ENCODE measurements at places on chromosomes 6 and 20. TPM values are rescaled to one million over a fixed set of nuclear protein-coding genes. Genes with fewer than 3 reads are reported as not detected.

Gene SIM1
- 0.02 TPM for polyA plus RNA-seq

Gene CST2
- not detected for polyA plus RNA-seq

Gene LY6G5C
- polyA plus RNA-seq, result 2.1 TPM

Gene DSP
- 12.8 TPM for polyA plus RNA-seq

Gene ZNF184
- 1.1 TPM for polyA plus RNA-seq

GRCh38 chr6:12577124-12577850 is 139.3 kb upstream of the PHACTR1 start:
- DNase-seq, result no peak
- H3K4me1 ChIP-seq, result peaks cover 3% of the 10 kb centered on the region
- H3K27ac ChIP-seq, result no peak overlapping the region
- no peaks in the 10 kb centered on the region for H3K36me3 ChIP-seq

DNA sequence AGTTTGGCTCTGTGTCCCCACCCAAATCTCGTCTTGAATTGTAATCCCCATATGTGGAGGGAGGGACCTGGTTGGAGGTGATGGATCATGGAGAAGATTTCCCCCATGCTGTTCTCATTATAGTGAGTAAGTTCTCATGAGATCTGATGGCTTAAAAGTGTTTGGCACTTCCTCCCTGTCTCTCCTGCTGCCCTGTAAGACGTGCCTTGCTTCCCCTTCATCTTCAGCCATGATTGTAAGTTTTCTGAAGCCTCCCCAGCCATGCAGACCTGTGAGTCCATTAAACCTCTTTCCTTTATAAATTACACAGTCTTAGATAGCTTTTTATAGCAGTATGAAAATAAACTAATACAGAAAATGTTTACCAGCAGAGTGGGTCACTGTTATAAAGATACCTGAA is 577.6 kb downstream of the UTRN start:
- H3K4me3 ChIP-seq, result no peak overlapping the region
- no peaks in the 10 kb centered on the region for H3K36me3 ChIP-seq
- H3K27ac ChIP-seq, result no peak overlapping the region
- DNase-seq, result no peak
- H3K27me3 ChIP-seq, result no peaks in the 10 kb centered on the region
- no peaks in the 10 kb centered on the region for H3K4me1 ChIP-seq

GRCh38 chr6:25173246-25173645 is 105.9 kb upstream of the CARMIL1 start:
- DNase-seq, result no peak
- H3K4me3 ChIP-seq, result no peak overlapping the region
- H3K36me3 ChIP-seq, result no peaks in the 10 kb centered on the region
- no peak overlapping the region for H3K27ac ChIP-seq
- no peaks in the 10 kb centered on the region for H3K27me3 ChIP-seq

GRCh38 chr20:63789836-63790571 is 41.1 kb downstream of the ZBTB46 start:
- H3K27me3 ChIP-seq, result no peaks in the 10 kb centered on the region
- DNase-seq, result no peak
- no peaks in the 10 kb centered on the region for H3K4me1 ChIP-seq
- H3K27ac ChIP-seq, result no peak overlapping the region

DNA sequence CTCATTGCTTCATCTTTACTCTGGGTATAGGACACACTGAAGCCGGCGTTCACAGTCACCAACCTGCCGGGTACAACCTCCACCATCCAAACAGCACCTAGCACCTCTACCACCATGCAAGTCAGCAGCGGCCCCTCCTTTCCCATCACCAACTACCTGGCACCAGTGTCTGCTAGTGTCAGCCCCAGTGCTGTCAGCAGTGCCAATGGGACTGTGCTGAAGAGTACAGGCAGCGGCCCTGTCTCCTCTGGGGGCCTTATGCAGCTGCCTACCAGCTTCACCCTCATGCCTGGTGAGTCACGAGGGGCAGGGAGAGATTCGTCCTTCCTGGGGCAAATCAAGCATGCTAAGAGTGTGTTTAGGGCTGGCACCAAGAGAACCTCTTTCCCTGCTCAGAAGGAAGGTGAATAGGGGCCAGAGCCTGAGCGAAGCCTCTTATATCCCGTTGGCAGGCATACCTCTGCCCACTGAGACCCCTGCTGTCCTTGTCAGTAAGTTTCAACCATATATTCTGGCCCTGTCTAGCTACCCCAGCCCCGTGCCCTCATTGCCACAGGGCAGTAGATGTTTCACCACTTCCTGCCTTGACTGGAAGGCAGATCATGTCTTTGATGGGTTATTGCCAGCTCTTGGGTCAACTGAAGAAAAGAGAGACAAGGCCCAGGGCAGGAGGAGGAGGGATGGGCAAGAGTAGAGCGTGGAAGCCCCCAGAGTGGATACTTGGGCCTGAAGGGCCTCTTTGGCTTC is 4.8 kb downstream of the SRF start:
- H3K27ac ChIP-seq, result no peak overlapping the region
- no peaks in the 10 kb centered on the region for H3K27me3 ChIP-seq
- no peak overlapping the region for H3K4me3 ChIP-seq
- H3K36me3 ChIP-seq, result peaks cover 36% of the 10 kb centered on the region
- H3K4me1 ChIP-seq, result peaks cover 10% of the 10 kb centered on the region

DNA sequence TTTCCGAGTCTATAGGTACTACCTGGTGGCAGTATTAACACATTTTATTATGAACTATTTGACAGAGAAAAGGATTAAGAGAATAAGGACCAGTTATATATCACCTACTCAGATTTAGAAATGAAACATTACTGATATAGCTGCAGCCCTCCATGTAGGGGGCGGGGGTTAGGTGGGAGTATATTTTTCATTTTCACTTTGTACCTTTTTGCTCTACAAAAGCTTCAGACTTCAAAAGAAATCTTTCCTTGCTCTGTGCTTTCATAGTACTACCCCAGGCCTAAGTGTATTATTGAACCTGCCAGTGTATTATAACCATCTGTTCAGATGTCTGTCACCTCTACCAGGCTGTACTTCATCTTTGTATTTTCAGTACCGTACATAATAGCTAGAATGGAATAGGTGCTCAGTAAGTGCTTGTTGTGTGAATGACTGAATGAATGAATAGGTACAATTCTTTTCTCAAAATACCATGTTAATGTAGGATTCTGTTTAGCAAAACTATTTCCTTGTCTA is 43.0 kb downstream of the CDKAL1 start:
- no peaks in the 10 kb centered on the region for H3K27me3 ChIP-seq
- DNase-seq, result no peak
- no peak overlapping the region for H3K27ac ChIP-seq
- H3K36me3 ChIP-seq, result no peaks in the 10 kb centered on the region
- no peak overlapping the region for H3K4me3 ChIP-seq

DNA sequence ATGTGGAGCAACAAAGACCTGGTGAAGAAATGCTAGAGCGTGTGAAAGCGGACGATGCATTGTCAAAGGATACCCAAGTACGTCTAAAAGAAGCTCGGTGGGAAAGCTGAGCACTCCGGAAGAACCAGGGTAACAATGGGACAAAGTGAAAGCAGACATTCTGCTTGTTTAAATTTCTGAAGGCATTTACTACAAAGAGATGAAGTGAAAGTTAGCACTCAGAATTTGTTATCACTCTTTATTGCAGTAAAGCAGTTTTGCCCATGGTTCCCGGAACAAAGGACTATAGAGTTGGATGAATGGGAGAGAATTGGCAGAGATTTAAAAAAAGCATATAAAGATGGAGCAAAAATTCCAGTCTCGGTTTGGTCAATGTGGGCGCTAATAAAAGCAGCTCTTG is 12.8 kb upstream of the IRAK1BP1 start:
- no peaks in the 10 kb centered on the region for H3K4me1 ChIP-seq
- H3K27me3 ChIP-seq, result no peaks in the 10 kb centered on the region
- no peaks in the 10 kb centered on the region for H3K36me3 ChIP-seq
- no peak overlapping the region for H3K27ac ChIP-seq

GRCh38 chr20:8764344-8764962 is 304.4 kb upstream of the PLCB4 start:
- no peak for DNase-seq
- no peaks in the 10 kb centered on the region for H3K4me1 ChIP-seq
- H3K36me3 ChIP-seq, result no peaks in the 10 kb centered on the region
